ENCODE measurements at places on chromosomes 16 and 17. TPM values are rescaled to one million over a fixed set of nuclear protein-coding genes. Genes with fewer than 3 reads are reported as not detected.

DNA sequence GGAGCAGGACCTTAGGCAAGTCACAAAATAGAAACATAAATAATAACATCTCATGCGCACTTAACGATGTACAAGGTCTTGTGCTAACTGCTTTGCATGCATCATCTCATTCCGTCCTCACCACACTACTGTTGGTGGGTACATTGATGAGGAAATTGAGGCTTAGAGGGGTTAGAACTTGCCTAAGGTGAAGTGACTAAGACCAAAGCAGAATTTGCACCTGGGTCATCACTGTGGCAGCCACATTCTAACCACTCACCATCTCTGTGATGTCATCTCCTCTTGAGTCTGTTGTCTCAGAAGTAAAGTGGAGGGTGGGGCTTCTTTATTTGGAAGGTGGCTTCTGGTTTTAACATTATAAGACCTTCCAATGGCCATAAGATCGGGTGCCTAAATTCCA is 20.4 kb upstream of the TRIM25 start:
- no peak for DNase-seq

DNA sequence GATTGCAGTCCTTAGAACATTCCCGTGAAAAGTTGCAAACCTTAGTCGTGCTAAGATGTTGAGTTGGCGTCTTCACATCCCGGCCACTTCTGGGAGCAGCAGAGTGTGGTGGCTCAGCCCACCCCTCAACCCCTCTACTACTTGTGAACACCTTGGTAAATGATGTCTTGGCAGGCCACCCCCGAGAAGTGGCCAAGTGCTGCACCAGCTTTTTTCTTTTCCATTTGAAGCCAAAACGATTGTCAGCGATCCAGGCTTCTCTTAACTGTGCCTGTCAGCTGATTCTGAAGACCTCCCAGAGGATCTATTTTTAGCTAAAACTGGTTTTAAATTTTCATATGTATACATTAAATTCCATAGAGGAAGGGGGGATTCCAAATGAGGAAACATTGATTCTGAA is 247.5 kb downstream of the CDH13 start:
- DNase-seq: peak; percentile 13

DNA sequence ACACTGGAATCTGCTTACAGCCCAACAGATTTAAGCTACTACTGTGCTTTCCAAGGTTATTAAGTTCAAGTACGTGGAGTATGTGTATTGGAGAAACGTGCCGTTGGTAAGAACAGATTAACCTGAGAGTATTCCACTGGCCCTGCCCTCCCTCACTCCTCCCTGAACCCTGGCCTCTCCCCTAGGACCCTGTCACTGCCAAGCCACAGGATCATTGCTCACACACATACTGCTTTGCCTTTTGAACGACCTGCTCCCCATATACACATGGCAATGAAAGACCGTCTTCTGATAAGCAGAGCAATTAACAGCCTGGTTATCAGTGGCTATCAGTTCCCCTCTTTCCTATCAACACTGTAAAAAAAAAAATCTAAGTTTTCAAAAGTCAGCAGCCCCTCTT is 458.9 kb upstream of the DYNLRB2 start:
- DNase-seq: no peak

DNA sequence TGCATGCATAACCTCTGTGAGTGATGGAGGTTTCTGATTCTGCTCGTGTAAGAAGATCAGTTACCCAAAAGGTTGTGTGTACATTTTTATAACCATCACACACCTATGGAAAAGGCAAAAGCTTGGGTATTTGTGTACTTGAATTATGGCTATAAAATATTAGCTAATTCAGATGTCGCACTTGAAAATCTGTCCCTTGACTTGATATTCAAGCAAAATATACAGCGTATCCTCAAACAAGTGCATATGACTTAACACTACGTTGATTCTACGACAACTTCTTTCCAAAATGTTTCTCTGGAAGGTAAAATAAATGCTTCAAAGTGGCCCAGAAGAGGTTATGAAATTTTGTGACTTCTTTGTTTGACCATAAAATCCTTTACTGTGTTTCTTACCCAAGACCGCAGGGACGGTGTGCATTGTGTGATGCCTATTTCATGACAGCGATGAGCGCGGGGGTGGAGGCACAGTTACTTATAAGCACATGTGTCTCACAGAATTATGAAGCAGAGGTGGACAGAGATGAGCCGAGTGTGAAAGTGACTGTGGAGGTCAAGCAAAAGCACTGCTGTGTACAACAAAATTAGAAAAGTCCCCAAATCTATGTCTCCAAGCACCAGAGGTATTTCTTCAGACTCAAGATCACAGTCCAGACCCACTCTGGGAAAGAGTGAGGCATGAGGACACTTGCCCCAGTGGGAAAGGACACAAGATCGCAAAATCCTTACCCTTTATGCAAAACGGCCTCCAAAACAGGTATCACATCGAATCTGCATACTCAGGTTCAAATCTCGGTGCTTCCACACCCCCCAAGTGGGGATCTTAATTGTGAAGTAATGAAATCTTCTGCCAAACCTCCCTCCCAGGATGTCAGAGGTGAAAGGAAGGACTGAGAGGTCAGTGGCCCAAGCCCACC is 4.1 kb upstream of the HOXB9 start:
- DNase-seq: no peak

CA10 gene
- polyA plus RNA-seq: 0.92 TPM

HOXB7 gene
- polyA plus RNA-seq: not detected

DNA sequence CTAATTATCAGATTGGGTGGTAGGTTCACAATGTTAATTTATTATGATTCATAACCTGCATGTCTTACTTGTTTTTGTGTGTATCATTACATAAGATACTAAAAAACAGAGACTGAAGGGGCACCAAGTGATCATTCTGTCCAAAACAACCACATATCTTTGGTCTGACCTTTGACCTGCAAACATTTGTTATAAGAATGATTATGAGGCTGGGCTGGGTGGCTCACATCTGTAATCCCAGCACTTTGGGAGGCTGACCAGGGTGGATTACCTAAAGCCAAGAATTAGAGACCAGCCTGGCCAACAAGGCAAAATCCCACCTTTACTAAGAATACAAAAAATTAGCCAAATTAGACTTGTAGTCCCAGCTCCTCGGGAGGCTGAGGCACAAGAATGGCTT is 116.4 kb downstream of the SPAG9 start:
- no peak for DNase-seq

GRCh38 chr17:29443041-29443739 is 53.0 kb downstream of the TAOK1 start:
- DNase-seq: no peak

DHX40 gene
- 14.5 TPM for polyA plus RNA-seq

MT1H gene
- 442 TPM for polyA plus RNA-seq

KRTAP2-3 gene
- not detected for polyA plus RNA-seq

- DNase-seq: no peak
Measured at GRCh38 chr16:75322740-75323139, 71.3 kb upstream of the BCAR1 start.

- DNase-seq: no peak
Measured at GRCh38 chr16:31513126-31513525, 4.9 kb upstream of the RUSF1 start.

GRCh38 chr16:89584768-89585549 is 9.4 kb downstream of the CPNE7 start:
- DNase-seq: no peak

MRM1 gene
- polyA plus RNA-seq: 8.4 TPM

DNA sequence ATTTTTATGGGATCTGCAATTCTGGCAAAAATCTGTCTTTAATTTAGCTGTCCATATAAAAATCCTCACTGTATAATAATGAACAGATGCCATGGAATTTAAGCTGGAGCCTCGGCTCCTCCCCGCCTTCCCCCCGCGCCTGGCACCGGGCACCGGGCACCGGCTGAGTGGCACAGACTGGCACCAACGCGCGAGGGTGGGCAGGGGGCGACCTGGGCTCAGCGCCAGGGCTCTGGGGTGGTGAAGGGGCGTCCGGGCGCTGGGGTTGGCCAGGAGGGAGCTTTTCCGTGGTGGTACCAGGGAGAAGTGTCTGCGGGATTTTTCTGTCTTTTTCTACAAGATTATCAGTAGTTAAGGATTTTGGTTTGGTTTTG is 9.1 kb downstream of the NEUROD2 start:
- no peak for DNase-seq

- no peak for DNase-seq
Measured at GRCh38 chr16:17327664-17328335, 143.0 kb downstream of the XYLT1 start.

GRCh38 chr16:17481736-17482135 is 11.0 kb upstream of the XYLT1 start:
- no peak for DNase-seq

GRCh38 chr16:7492122-7492521 is 159.5 kb downstream of the RBFOX1 start:
- DNase-seq: peak; percentile 37

DNA sequence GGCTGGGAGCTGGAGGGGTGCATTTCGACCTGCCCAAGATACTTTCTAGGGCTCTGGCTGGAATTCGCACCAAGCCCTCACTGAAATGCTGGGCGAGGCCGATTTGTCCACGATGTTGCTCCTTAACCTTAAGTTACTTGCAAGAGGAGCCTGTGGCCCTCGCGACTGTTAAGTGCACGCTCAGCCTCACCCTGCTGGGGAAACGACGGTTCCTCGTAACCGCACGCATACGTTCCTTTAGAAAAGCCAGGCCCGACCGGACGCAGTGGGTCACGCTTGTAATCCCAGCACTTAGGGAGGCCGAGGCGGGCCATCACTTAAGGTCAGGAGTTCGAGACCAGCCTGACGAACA is 607 bp upstream of the NCOR1 start:
- DNase-seq: peak; percentile 78

TNFSF12 gene
- 5.1 TPM for polyA plus RNA-seq

NGFR gene
- polyA plus RNA-seq: 2.3 TPM

DNA sequence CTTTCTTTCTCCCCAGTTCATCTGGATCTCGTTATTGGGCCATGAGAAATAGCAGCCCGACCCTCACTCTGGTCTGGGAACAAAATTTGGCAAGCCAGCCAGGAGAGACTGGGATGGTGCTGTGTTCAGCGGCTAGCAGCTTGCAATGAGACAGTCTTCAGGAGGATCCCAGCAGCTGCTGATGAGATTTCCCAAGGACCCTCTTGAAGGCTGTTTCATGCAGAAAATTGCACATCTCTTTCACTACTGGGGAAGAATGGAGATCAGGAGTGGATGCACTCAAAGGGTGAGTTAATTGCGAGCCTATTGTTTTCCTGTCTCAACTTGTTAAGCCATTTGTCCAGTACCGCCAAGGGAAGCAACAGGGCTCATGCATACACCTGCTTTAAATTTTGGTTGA is 5.5 kb upstream of the COIL start:
- no peak for DNase-seq

- peak; percentile 44 for DNase-seq
Measured at GRCh38 chr16:88505405-88506082, 52.5 kb downstream of the ZFPM1 start.

DNA sequence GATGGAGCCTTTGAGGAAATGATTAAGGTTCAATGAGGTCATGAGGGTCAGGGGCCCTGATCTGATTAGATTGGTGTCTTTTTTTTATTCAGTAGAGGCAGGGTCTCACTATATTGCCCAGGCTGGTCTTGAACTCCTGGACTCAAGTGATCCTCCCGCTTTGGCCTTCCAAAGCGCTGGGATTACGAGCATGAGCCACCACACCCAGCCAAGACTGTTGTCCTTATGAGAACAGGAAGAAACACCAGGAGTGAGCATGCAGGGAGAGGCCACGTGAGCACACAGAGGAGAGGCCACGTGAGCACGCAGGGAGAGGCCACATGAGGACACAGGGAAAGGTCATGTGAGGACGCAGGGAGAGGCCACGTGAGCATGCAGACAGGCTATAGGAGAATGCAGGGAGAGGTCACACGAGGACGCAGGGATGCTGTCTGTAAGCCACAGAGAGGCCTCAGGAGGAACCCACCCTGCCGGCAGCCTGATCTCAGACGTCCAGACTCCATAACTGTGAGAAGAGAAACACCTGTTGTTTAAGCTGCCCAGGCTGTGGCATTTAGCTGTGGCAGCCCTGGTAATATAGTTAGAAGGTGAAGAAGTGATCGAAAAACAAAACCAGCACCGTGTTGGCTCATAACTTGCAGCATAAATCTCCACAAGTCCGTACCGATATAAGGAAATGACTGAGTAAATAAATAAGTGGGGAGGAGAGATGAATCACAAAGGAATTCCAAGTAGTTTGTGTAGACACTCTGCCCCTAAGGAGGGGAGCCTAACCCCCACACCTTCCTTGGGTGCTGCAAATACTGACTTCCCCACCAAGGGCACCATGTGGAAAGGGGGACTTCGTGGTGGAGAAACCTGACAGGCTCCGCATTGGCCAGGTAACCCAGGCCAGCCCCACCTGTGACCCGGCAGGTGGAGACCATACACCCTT is 14.6 kb upstream of the CSNK1D start:
- DNase-seq: no peak

DNA sequence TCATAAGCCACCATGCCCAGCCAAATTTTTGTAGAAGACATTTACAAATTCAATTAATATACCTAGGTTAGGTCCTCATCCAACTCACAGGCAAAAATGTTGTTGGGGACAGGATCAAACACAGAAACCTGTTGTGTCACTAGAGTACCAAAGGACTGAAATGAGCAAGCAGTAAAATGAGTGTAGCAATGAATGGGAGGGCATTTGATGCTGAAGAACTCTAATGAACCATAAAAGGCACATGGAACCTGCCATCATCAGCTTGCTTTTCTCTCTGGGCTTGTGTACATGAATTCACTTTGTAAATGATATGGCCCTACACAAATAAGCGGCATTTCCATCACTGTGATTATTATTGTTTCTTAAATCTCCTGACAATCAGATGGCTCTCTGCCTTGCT is 17.8 kb downstream of the USP31 start:
- DNase-seq: no peak

GRCh38 chr17:83103200-83103942 is 24.0 kb downstream of the METRNL start:
- DNase-seq: peak; percentile 83

GRCh38 chr17:50517011-50517410 is 8.8 kb downstream of the MYCBPAP start:
- no peak for DNase-seq

KRTAP1-1 gene
- polyA plus RNA-seq: not detected

GRCh38 chr17:50800196-50800700 is 32.9 kb upstream of the ANKRD40CL start:
- no peak for DNase-seq

- no peak for DNase-seq
Measured at GRCh38 chr16:27476240-27476639, 73.5 kb downstream of the GTF3C1 start.

GRCh38 chr17:29176558-29177351 is 3.4 kb downstream of the MYO18A start:
- peak; percentile 80 for DNase-seq

GSG1L gene
- polyA plus RNA-seq: 0.36 TPM

MMP28 gene
- polyA plus RNA-seq: not detected

KRT9 gene
- not detected for polyA plus RNA-seq

DNA sequence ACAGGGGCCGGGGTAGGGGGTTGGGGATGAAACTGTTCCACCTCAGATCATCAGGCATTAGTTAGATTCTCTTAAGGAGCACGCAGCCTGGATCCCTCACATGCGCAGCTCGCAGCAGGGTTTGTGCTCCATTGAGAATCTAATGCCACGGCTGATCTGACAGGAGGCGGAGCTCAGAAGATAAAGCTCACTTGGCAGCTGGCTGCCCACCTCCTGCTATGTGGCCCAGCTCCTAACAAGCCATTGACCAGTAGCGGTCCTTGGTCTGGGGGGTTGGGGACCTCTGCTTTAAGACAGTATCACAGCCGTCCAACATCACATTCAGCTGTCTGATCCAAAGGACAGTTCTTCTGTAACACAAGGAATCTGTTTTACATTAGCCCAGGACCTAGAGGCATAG is 62.5 kb downstream of the SLC39A11 start:
- DNase-seq: no peak

All from GM23338 (cell line).